LHCN-M2 (cell line): ENCODE measurements at places on chromosomes 16 and 17. TPM values are rescaled to one million over a fixed set of nuclear protein-coding genes. Genes with fewer than 3 reads are reported as not detected.

GRCh38 chr16:50864386-50864785, 122.5 kb downstream of the CYLD start:
- no peak for DNase-seq

DNA sequence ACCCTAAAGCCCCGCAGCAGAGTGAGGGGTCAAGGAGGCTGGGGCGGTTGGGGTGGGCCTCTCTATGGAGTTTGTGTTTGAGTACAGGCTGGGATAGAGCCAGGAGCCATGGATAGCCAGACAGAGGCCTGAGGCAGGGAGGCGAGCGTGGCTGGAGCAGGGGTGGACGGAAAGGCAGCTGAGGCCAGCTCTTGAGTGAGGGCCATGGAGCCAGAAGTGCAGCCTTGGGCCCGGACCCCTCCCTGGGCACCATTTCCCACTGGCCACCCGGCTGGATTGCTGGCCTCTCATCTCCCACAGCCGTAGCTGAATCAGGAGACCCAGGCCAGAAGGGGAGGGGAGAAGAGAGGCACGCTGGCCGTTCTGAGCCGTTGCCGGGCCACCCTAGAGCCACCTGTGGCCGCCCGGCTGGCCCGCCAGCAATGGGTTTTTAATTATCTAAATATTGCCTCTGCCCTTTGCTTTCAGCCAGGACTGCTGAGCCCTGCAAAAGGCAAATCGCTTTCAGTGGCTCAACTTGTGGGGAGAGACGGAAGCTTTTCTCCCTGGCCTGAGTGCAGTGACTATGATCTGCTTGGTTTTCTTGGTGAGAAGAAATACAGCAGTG, 75.2 kb upstream of the GSE1 start:
- no peak for DNase-seq

DNA sequence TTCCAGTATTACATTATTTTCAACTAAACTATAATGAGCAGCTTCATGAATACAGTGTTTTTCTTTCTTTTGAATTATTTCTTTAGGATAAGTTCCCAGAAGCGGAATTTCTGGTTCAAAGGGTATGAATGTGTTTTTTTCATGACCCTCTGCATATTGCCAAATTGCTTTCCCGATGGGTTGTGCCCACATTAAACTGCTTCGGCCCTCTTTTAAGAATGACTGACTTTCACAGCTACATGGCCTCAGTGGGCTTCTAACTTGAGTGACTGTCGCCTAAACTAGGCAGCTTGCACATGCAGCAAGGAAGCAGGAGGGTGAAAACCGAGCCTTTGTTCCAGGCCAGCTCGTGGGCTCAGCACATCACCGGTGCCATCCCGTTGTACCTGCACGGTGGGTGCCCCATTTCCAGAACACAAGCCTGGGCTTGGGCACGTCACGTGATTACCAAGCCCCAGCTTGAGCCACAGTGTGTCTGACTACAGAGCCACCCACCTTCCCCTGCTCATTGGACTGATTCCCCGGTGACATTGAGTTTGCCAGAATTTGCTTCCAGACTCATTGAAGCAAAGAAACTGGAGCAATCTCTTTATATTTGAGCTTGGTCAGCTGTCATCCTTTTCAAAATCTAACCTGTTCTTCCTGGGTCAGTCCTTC, 112.8 kb downstream of the CLEC16A start:
- no peak for DNase-seq

DNA sequence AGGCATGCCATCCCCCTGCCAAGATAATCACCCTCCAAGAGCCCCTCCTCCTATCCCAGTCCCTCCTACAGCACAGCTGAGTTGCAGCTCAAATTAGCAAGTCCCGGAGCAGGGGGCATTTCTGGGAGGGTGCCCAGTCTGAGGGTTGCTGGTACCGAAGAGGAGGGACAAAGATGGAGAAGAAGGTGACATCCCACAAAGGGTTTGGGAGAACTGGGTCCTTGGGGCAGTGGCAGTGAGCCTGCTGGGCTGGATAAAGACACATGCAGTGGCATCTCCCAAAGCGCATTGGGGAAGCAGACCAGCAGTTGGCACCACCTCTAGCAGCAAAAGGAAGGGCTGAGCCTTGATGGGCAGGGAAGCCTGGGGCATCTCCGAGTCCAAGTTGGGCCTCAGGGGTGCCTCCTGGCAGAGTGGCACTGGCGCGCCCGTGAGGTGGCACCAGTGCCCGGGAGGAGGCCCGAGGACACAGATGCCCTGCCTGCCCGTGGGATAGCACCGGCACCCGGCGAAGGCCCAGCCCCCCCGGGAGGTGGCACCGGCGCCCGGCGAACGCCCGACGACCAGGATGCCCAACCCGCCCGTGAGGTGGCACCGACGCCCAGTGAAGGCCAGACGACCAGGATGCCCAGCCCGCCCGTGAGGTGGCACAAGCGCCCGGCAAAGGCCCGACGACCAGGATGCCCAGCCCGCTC, 622 bp downstream of the TOM1L2 start:
- DNase-seq: peak; percentile 44

GRCh38 chr17:70171159-70171558, 1.8 kb downstream of the KCNJ2 start:
- DNase-seq: no peak

- no peak for DNase-seq
Observed at GRCh38 chr16:86306011-86306644, 204.2 kb upstream of the FOXF1 start.

DNA sequence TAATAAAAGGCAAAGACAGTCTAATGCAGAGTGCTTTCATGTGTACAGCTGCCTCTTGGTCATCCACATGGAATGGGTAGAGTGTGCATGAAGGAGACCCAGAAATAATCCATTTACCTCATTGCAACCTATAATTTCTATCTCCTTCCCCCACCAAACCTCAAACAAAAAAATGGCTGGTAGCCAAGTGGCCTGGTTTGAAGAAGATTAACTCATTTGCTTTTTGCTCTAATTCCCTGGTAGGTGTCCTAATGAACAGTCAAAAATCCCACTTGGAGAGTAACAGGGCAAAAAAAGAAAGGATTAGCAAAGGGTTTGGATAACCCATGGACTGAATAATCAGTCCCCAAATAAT, 13.0 kb upstream of the LYRM9 start:
- DNase-seq: no peak

GRCh38 chr16:4501071-4501478, 24.9 kb downstream of the HMOX2 start:
- DNase-seq: no peak

DNA sequence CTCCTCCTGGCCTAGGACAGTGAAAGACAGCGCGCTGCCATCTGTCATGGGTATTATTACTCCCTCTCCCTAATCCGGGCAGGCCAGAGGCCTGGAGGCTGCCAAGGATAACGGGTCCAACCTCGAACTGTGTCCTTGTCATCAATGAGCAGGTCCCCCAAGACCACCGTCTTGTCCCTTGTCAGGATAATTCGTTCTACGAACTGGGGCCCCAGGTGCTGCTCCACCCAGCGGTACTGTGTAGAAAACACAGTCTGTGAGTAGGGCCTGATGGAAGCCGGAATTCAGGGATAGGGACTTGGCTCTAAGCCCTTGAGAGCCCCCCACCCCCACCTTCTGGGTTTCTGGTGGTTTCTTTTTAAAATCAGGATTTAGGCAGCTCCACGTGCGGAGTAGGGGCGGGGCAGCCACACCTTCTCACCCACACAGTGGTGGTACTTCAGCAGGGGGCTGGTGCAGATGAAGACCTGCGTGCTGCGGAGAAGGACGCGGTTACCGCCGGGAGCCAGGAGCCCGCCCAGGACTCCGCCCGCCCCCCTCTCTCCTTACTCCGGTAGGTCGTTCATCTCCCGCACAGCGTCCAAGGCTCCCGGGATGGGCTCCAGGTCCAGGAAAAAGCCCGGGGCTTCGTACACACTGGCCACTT, 787 bp downstream of the NT5C start:
- peak; percentile 68 for DNase-seq

DNA sequence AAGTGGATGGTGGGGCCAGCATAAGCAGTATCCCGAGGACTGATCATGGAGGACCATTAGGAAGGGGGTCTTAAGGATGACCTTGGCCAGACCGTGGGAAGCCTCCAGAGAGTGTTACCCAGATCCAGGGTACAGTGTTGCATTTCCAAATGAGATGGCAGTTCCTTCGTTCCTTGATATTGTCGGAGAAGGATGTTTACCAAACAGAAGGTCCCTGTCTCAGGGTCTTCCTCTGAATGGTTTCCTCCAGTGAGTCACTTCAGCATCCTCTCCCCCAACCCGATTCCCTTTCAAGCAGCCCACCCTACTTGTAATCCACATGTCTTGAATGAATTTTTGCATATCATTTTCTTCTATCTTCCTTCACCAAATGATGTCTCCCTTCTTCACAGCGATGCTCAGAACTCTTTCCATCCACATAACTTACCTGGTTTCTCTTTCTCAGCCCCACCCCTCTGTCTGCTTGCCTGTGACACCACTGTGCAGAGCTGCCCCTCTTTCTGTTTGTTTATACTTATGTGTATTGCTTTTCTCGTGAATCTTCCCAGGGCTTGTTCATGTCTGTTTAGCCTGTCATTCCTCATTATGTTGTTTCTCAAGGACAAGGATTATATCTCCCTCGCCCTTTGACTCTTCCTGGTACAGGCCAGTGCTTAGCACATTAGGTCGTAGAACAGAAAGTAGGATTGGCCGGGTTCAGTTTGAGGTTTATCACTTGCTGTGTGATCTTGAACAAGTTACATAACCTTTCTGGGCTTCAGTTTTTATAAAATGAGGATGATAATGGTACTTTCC, 5.7 kb downstream of the GOSR2 start:
- no peak for DNase-seq

DNA sequence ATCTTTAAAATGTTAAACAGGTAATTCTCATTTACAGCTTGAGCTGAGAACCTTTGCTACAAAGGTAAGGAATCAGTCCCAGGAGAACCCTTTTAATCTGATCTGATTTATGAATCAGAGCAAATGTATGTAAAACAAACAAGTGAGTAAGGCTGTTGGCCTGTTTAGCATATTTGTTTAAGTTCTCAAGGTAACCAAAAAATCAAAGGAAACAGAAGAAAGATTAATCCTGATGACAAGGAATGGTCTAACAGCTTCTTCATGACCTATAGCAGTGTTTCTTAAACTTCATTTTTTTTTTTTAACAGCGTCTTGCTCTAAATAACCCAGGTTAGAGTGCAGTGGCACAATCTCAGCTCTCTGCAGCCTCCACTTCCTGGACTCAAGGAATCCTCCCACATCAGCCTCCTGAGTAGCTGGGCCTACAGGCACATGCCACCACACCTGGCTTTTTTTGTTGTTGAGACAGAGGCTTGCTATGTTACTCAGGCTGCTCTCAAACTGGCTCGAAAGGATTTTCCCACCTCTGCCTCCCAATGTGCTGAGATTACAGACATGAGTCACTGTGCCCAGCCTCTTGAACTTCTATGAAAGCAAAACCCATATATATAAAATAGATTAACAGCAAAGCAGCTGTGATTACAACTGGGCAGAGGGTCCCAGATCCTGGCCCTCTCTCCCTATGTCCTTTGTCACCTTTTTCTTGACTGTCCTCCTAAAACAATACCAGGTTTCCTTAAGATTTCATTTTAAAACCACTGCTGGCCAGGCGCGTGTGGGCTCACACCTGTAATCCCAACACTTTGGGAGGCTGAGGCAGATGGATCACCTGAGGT, 5.1 kb upstream of the JPT1 start:
- DNase-seq: peak; percentile 13

DNA sequence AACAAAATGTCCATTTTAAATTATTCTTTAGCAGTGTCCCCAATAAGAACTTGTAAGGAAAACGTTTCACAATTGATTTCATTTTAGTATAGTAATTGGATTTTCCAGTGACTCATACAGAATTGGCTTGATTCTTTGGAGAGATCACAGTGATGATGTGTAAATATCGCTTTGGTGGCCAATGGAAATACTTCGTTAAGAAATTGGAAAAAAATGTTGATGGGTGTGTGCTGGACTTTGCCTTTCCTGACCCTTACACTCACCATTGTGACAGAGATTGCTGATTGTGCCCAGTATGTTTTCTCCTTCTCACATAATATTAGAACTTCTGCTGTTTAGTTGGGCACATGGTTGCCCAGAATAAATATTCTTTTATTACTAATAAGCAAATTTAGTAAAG, 7.4 kb upstream of the EFCAB13 start:
- peak; percentile 10 for DNase-seq

GRCh38 chr17:69326377-69327059, 415 bp downstream of the ABCA5 start:
- DNase-seq: no peak

DNA sequence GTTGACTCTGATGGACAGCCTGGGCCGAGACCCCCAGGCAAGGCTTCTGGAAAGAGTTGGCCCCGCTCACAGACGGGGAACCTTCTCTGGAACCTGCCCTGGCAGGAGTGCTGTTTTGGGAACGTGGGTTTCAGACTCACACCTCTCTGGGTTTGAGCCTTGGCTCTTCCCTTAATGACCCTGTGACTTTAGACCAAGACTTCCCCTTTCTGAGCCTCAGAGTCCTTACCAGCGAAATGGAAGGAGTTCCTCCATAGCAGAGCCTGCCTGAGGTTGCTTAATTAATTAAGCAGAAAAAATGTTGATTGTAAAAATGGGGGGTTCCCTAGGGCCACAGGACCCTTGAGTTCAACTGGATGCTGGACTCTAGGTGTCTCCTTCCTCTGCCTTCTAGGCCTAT, 408.2 kb downstream of the SEC14L1 start:
- no peak for DNase-seq

GRCh38 chr17:2137342-2138098, 82.6 kb downstream of the HIC1 start:
- DNase-seq: peak; percentile 87

DNA sequence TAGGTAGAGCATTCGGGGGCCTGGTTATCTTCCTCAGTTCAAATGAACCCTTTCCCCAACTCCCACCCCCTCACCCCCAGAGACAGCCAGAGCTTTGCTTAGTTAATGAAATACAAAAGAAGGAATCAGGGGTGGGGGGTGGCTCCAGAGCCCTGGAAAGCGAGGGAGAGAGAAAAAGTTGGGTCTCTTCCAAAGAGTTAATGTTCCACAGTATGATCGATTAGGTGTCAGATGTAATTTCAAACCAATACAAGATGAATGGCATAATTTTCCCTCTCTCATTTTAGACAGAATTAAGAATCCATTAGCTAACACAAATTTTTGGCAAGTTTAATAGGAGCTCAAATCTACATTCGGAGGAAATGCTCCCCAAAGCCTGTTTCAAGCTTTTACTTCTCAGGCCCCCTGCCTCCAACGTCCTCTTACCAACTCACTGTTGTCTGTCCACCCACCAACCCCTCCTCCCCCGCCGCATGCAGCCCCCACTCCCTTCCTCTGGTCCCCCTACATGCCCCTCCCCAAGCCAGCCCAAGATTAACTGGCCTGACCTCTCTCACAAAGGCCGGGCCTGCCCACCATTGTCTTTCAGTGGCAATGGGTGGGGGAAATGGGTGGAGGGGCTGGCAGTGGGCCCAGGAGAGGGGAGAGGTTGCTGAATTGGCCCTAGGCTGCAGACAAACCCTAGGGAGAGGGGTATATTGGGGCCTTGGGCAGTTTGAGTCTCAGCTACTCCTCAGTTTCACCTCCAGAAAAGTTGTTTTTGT, 28.2 kb downstream of the NEUROD2 start:
- DNase-seq: no peak

The MYH13 gene
- 0.13 and 0.69 TPM in 2 replicates for total RNA-seq

The HOXB1 gene
- total RNA-seq: not detected in 2 replicates

The ZSCAN10 gene
- not detected in 2 replicates for total RNA-seq

The TP53TG3B gene
- total RNA-seq: not detected in 2 replicates

The GUCY2D gene
- total RNA-seq: not detected in 2 replicates

The KRT36 gene
- not detected in 2 replicates for total RNA-seq

The TBC1D26 gene
- not detected in 2 replicates for total RNA-seq

The SHCBP1 gene
- 59.4 and 67.0 TPM in 2 replicates for total RNA-seq

The PDILT gene
- total RNA-seq: not detected in 2 replicates
